ENCODE measurements at places on chromosomes 7 and 10. TPM values are rescaled to one million over a fixed set of nuclear protein-coding genes. Genes with fewer than 3 reads are reported as not detected.

The DNAJC1 gene
- total RNA-seq = 39.1 TPM

The TSPAN33 gene
- 0.15 TPM for total RNA-seq

The FFAR4 gene
- total RNA-seq = not detected

The SAMD9L gene
- total RNA-seq = 21.0 TPM

The STAG3 gene
- total RNA-seq = 1.6 TPM

The GIMAP6 gene
- 0.15 TPM for total RNA-seq

The AGAP6 gene
- total RNA-seq = 3.6 TPM

Data from smooth muscle cell of trachea (primary cell).